Fibroblast of skin of scalp (primary cell): ENCODE measurements at places on chromosomes 4 and X.
A peak's percentile ranks its signal among the peaks of the same experiment; 100 is the strongest.

DNA sequence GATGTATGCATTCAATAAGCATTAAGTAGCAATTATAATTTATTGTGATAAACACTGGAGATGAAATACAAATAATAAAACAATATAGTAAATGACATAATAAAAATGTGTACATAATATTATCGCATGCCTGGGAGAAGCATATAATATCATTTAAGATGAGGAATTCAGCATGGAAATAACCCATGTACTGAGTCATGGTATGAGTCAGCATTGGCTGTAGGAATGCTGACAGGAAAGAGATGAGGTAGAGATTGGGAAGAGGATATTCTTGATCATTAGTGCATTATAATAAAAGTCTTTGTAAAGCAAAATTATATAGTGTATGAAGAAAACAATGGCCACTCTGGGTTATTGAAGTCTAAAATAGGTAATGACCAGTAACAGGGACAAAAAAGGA, 82.8 kb downstream of the MAGEB10 start:
- peak; percentile 74 for DNase-seq

DNA sequence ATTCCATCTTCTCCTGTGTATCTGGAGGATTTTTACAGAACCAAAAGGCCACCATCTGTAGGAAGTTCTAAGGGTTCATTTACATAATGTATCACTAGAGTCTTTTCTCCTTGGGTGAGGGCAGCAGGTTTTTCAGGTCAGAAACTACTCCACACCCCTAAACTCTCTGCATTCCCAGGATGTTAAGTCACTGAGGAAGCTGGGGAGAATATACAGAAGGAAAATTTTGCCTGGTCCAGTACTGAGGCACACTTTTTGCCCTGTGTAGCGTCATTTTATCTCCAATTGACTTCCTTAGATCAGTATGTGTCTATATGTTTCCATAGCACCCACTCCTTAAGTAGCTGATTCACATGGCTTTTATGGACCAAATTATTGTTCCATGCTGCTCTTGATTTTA, 17.0 kb downstream of the XKRX start:
- DNase-seq = no peak

DNA sequence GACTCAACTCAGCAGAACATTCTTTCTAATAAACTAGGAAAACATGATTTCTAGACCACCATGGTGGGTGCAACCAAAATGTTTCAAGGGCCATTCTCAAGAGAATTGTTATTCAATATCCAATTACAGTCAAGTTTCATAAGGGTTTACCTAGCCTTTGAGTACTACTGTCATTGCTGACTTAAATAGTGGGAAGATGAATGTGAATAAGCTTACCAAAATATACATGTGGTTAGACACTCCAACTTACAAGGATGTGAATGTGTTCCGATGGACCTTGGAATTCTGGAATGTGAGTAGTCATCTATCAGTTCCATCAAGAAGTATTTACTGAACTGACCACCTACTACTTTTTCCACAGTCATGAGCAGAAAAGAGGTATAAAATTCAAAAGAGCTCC, 16.9 kb downstream of the SH3RF1 start:
- peak; percentile 94 for DNase-seq

DNA sequence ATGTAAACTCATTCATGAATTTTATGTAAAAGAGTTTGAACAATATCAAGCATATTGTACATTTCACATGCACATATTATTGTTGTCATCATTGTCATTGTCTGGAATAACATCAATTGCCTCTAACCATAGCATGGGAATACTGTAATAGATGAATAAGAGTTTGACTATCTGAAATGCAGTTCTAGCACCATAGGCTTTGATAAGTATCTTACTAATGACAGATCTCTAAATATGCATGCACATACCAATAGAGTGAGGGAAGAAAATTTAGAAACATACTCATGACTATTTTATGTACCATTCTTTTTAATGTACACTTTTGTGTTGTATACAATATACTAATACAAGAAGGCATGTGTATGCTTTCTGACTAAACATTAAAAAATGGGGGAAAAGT, 161.6 kb upstream of the SPRY1 start:
- peak; percentile 76 for DNase-seq

GRCh38 chr4:6180841-6181631, 19.3 kb downstream of the JAKMIP1 start:
- DNase-seq = no peak

- DNase-seq = no peak
Observed at GRCh38 chrX:130091980-130092522, 18.2 kb downstream of the ELF4 start.

DNA sequence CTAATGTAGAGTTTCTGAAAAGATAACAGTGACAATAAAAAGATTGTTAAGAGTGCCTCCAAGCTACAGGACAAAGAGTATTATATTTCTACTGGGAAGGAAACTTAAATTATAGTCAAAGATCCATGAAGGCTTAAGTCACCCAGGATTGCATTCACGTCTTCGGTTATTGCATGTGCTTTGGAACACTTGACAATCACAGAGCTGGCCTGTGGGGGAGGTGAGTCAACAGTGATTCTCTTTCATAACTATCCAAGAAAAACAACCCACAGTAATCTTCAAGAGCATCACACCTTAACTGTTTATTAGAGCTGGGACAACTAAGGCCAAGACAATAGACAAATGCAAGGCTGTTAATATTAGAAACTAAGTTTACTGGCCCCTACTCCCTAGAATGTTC, 40.3 kb downstream of the PDGFC start:
- DNase-seq = peak; percentile 77

- no peak for DNase-seq
Observed at GRCh38 chr4:155745984-155746383, 12.8 kb upstream of the GUCY1B1 start.

DNA sequence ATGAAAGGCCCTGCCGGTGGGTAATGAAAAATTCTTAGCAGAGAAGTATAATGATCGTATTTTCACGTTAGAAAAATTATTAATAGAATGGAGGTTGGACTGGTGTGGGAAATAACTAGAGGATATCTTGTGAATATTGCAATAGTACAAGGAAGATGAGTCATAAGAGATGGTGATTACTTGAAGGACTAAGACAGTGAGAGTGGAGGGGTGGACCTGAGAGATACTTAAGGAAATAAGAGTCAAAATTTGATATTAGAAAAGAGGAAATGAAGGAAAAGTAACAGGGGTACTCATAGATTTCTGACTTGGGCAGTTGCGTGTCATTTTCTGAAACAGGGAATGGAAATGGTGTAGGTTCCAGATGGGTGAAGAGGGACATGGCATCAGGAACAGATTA, 1.7 kb upstream of the USP53 start:
- no peak for DNase-seq

DNA sequence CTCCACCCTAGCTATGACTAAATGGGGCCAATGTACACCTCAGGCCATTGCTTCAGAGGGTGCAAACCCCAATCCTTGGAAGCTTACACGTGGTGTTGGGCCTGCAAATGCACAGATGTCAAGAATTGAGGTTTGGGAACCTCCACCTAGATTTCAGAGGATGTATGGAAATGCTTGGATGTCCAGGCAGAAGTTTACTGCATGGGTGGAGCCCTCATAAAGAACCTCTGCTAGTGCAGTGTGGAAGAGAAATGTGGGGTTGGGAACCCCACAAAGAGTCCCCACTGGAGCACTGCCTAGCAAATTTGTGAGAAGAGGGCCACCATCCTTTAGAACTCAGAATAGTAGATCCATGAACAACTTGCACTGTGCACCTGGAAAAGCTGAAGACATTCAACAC, 284.1 kb downstream of the ANTXR2 start:
- DNase-seq = no peak

- no peak for DNase-seq
Observed at GRCh38 chr4:44961001-44961755, 234.8 kb upstream of the GNPDA2 start.

GRCh38 chr4:17512973-17513665, 1.2 kb upstream of the QDPR start:
- no peak for DNase-seq

GRCh38 chrX:134776342-134776741, 118.1 kb upstream of the PLAC1 start:
- no peak for DNase-seq

GRCh38 chr4:39505581-39505980, 21.7 kb downstream of the UGDH start:
- no peak for DNase-seq

GRCh38 chr4:98601708-98602107, 56.7 kb downstream of the TSPAN5 start:
- peak; percentile 56 for DNase-seq

- no peak for DNase-seq
Observed at GRCh38 chrX:129788527-129788926, 8.8 kb downstream of the SASH3 start.

DNA sequence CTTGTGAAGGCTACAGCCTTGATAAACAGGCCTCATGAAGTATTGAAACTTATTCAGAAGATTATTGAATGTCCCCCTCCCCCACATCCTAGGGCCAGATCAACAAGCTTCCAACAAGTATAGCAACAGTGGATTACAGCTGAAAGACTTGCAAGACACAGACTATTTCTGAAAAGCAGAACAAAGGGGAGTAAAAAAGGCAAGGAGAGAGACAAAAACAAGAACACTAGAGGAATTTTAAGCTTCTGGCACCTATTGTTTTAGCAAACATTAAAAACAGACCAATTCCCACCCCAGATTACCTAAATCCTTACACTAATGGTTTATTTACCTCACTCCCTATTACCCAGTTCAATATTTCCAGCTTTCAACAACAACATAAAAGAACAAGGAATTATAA, 446.3 kb upstream of the FSTL5 start:
- no peak for DNase-seq

DNA sequence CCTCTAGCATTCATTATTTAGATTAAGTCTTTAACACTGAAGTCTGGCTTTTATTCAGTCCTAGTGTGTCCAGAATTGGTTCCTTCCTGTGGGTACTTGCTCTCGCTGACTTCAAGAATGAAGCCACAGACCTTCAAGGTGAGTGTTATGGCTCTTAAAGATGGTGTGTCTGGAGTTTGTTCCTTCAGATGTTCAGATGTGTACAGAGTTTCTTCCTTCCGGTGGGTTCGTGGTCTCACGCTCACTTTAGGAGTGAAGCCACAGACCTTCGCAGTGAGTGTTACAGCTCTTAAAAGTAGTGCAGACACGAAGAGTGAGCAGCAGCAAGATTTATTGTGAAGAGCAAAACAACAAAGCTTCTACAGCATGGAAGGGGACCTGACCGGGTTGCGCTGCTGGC, 860.6 kb downstream of the STIM2 start:
- no peak for DNase-seq

DNA sequence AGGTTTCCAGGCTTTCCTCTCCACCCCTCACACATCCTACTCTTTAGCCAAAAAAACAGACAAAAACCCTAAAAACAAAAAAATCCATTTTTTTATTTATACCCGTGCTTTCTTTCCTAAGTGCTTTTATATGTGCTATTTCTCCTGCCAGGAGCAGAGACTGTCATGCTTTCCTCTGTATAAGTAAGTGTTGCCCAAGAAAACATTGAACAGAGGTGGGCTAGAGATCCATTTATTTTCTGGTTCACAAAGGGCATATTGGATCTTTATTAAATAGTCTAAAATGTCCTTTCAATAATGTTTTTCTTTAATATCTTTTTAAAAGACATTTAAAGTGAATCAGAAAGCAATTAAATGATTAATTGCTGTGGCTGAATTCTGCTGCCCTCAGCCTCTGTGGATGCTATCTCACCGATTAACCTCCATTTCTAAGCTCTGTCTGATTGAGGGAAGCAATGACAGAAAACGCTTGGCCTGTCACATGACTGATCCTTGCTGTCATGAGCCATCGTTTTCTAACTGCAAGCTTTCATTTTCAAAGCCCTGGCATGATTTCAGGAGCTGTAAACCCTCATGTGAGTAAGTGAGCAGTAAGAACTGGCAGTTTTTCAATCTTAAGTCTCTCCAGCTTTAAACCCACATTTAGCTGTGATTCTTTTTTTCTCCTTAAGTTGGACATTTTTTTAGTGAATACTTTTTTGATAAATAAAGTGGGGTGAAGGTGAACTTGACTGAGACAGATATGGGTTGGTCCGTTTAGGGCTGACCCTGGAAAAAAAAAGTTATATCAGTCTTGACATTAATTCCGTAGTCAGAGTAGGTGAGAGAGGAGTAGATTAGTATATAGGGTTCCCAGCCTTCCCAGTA, 180.7 kb upstream of the PGRMC2 start:
- DNase-seq = peak; percentile 96

DNA sequence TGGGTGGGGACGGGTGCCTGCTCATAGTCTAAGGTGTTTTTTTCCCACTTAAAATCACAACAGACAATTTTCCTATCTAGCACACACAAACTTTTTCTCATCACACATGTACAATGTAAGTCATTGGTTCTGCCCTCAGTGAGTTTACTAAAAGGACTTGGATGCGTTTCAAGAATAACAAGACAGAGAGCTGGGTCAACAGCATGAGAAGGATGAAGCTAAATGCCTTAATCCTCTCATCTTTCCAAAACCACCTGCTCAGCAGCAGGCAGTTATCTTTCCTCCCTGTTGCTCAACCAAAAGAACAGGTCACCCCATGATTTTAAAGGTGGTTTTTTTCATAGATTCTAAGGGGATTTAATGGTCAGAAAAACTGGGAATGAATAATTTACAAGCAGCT, 40.1 kb downstream of the OFD1 start:
- no peak for DNase-seq

DNA sequence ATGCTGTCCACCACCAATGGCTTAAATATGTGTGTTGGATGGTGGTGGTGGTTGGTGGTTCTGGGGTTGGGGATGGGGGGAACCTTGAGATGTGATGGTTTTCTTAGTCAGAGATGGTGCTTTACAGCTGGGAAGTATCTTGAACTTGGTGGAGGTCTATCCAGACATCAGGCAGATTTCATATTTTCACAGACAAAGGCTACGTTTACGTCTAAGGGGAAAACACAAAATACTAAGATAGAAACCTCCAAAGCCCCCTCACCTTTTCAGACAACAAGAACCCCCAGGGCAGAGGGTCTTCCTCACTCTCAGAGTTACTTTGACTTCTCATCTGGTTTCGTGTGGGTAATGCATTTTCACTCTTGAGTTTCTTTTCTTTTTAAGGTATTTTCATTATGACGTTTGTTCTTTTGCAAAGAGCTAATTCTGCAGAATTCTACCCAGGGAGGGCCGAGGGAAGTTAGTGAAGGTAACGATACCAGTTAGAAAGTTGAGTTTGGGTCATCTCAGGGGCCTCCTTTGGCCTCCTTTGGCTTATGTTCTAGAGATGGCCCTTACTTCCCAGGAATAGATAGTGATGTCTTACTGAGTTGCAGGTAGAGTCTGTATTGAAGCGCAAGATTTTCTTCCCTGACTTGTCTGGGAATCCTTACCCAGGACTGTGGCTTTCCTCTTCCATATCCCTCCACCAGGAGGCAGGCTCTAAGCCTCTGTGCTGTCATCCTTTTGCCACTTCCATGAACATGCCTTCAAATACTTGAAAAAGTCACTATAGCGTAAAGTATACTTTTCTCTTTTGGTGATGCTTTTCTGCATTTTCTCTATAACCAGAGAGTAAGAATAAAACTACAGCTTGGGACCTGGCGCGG, 31.9 kb downstream of the RHOH start:
- no peak for DNase-seq

- no peak for DNase-seq
Observed at GRCh38 chr4:158032733-158033415, 140.0 kb downstream of the GASK1B start.
